HCT116 (cell line): ENCODE measurements at places on chromosomes 16 and 17. TPM values are rescaled to one million over a fixed set of nuclear protein-coding genes. Genes with fewer than 3 reads are reported as not detected.

The WNT9B gene
- total RNA-seq: not detected

- no peak for DNase-seq
Measured at GRCh38 chr16:83402160-83402814, 405.5 kb upstream of the HSBP1 start.

GRCh38 chr16:85915125-85915845 is 16.3 kb downstream of the IRF8 start:
- no peak for DNase-seq

- peak; percentile 57 for DNase-seq
Measured at GRCh38 chr16:89170346-89171215, 967 bp upstream of the CDH15 start.

DNA sequence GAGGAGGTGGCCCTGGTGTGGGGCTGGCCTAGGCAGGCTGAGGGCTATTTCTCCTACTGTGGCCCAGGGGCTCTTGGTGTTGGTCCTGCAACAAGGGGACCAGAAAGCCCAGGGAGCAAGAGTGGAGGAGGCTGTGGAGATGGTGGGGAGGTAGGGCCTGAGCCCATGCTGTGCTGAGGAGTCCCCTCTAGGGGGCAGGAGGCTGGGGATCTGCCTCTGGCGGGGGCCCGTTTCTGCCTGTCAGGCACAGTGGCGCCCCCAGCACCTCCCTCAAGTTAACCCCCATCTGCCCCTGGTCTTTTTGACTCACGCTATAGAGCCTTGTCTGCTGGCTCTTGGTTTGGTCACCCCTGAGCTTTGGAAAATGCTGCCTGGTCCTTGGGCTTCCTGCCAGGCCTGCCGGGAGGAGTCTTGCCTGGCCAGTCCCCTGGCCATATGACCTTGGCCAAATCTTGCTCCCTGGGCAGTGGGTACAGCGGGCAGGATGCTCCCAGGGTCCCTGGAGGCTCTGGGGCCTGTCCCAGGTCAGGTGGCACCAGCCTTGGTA is 5.9 kb downstream of the BAIAP2 start:
- DNase-seq: no peak

DNA sequence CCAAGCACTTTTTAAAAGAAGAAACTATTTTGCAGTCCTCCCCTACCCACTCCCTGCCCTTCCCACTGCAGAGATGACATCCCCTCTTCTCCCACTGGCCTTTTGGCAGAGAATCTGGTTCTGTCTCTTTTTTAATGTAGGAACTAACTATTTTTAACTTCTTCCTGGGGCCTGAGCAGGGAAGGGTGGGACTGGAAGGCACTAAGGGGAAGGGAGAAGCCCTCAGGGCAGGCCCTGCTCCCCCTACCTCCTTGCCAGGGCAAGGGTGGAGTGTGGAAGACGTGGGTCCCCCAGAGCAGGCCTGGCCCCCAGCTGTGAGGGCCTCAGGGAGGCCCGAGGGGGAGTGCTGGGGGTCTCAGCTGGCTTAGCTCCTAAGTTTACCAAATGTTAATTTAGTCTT is 19.5 kb downstream of the UNC13D start:
- no peak for DNase-seq

DNA sequence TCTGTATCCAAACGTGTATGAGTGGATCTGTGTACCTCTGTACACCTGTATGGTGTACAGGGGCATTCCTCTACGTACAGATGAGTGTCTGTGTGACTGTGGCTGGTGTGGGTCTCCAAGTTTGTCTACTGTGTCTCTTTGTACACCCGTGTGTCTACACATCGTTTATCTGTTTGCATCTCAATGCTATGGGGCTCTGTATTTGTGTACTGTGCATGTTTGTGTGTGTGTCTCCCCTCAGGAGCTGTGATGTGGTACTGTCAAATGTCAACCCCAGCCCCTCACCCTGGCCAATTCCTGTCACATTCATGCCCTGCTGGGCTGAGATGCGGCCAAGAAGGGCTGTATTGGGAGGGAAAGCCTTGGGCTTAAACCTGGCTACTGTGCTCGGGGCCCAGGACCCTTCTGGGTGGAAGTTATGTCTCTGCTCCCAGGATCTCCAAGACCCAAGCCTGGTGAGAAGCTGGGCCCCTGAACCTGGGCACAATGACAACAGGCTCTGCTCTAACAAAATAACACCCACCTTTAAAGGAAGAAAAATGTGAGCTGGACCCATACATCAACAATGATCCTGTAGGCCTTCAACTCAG is 3.5 kb upstream of the NAGS start:
- no peak for DNase-seq

The CNGB1 gene
- total RNA-seq: not detected

The EME1 gene
- total RNA-seq: 31.8 TPM

- DNase-seq: no peak
Measured at GRCh38 chr16:69793526-69793925, 31.4 kb downstream of the WWP2 start.

DNA sequence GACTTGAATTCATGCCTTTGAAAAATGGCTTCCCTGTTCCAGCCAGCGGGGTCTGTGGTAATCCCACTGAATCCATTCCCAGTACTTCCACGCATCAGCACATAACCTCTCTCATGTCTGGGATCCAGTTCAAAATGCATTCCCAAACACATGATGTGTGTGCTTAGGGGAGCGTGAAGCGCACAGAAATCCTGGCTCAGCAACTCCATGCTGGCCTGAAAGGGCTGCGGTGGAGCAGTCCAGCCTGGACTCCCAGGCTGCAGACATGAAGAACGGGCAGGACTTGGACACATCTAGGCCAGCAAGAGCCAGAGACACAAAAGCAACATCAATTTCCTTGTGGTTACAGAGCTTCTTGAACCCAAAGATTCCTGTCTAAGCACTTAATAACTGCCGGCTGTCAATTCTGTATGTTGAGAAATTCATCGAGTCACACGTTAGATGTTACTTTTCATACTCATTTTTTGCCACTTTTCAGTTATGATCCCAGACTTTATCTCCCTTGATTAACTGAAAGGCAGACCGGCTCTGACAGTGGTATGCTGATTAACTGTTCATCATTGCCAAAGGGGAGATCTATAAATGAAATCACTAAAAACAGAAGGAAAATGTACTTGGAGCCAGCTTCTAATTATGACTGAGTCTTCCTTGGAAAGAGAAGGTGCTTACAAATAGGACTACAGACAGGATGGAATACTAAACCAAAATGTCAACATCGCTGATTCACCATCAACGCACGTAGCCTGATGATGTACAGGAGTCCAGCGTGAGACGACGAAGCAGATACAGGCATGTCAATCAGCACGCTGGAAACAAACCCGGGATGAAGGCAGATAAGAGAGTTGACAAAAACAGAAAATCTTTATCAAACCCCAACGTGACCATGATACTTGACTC is 23.0 kb downstream of the NSMCE1 start:
- DNase-seq: no peak

GRCh38 chr17:13884347-13884746 is 185.0 kb upstream of the COX10 start:
- no peak for DNase-seq

The CEP95 gene
- 77.0 TPM for total RNA-seq

The PRR35 gene
- not detected for total RNA-seq
